ENCODE measurements at places on chromosomes 12 and 14. TPM values are rescaled to one million over a fixed set of nuclear protein-coding genes. Genes with fewer than 3 reads are reported as not detected.

DNA sequence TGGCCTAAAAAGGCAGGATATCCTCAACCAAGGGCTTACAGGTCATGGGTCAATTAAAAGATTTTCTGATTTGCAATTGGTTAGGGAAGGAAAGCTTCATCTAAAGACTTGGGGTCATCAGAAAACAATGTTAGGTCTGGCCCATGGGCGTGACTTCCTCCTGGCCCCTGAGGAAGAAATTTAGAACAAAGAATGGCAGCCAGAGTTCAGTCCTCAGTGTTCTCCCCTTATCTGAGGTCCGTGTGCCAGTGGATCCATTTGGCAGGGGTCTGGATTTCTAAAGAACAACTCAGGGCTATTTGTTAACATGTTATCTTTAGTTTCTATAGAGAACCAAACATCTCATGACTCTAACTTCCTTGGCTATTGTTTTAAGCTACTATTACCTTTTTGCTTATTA, 27.8 kb upstream of the NFYB start:
- no peak overlapping the region for H3K4me3 ChIP-seq
- H3K27ac ChIP-seq = no peak overlapping the region
- DNase-seq = no peak
- H3K27me3 ChIP-seq = no peaks in the 10 kb centered on the region
- H3K4me1 ChIP-seq = no peaks in the 10 kb centered on the region

GRCh38 chr12:11893998-11894397, 176.7 kb upstream of the BCL2L14 start:
- H3K27ac ChIP-seq = no peak overlapping the region
- no peaks in the 10 kb centered on the region for H3K27me3 ChIP-seq
- peaks cover 6% of the 10 kb centered on the region for H3K4me1 ChIP-seq
- H3K36me3 ChIP-seq = peaks cover 28% of the 10 kb centered on the region
- H3K4me3 ChIP-seq = no peak overlapping the region
- no peak for DNase-seq

DNA sequence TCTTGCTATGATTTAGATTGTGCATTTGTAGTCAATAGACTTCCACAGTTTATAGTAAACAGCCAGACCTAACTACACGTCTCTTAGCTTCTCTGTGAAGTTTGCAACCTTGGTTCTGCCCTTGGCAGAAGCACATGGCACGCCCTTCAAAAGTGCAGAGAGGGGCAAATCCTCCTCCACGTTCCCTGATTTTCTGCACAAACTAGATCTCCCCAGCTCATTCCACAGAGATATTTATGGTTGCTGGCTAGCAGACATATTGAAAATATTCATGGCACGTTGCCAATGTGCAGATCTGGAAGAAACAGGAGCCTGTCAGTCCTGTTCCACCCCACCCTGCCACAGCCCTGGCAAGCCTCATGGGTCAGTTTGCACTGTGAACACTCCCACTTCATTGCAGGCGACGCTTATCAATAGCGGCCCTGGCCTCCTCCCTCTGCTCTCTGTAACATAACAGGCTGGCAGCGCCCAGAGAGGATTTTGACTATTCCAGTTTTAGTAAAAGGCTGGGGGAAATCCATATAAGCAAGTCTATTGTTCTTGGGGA, 6.5 kb upstream of the LGALS3 start:
- no peaks in the 10 kb centered on the region for H3K27me3 ChIP-seq
- H3K4me3 ChIP-seq = no peak overlapping the region
- H3K36me3 ChIP-seq = no peaks in the 10 kb centered on the region
- DNase-seq = no peak
- H3K27ac ChIP-seq = peak overlapping the region; percentile 70
- peaks cover 44% of the 10 kb centered on the region for H3K4me1 ChIP-seq

DNA sequence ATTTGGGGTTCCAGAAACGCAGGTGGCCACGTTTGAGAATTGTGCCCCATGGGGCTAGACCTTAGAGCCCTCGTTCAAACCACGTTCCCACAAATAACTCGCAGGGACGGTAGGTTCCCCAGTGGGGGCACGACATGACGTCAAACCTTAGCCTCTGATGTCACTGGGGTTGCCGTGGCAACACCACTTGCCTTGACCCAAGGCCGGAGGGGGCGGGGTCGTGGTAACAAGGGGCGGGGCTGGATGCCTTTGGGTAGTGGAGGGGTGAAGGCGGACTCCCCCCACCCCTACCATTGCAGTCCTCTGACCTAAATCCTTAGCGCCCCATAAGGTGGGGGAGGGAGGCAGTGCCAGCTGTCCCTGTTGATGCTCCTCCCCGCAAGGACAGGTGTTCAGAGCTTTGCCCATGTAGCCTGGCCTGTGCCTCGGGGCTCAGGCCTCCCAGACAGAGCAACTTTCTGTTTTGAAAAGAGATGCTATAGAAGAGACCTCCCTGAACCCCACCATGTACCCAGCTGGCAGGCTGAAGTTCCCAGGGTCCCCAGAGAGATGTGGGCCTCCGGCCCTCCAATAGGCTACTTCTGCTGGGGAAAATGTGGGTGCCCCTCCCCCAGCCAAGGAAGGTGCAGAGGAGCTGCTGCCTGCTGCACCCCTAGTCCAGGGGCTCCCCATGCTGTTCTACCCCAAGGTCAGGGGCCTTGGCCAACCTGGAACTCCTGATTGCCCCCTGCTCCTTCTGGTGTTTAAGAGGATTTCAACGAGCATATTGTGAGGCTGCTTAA, 1.9 kb downstream of the FAM222A start:
- no peak overlapping the region for H3K27ac ChIP-seq
- H3K36me3 ChIP-seq = no peaks in the 10 kb centered on the region
- peak overlapping the region; percentile 40 for H3K4me3 ChIP-seq
- H3K4me1 ChIP-seq = peaks cover 4% of the 10 kb centered on the region
- peaks cover 8% of the 10 kb centered on the region for H3K27me3 ChIP-seq
- DNase-seq = no peak

DNA sequence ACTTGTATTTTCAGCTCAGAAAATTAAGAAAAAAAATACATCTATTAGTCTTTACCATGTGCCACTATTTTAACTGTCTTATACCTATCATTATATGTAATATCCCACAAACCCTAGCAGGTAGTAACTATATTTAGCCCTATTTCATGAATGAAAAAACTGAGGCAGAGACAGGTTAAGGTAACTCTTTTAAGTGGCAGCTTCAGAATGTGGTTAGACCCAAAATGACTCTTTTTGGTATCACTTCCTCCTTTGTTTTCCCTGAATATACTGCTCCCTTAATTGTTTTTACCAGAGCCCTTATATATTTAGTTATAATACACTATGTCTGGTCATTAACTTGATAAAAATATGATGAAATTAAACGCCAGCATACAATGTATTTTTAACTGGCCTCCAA, 235.6 kb upstream of the RPL10L start:
- H3K27me3 ChIP-seq = peaks cover 3% of the 10 kb centered on the region
- no peak for DNase-seq
- H3K27ac ChIP-seq = no peak overlapping the region
- H3K4me3 ChIP-seq = no peak overlapping the region
- no peaks in the 10 kb centered on the region for H3K36me3 ChIP-seq

LGR5 gene
- total RNA-seq = 55.8 TPM

Measured in osteocyte (in vitro differentiated cells).